Adrenal gland (tissue), 19 donors: ENCODE measurements at places on chromosomes 6 and 20. TPM values are rescaled to one million over a fixed set of nuclear protein-coding genes. Genes with fewer than 3 reads are reported as not detected.

DNA sequence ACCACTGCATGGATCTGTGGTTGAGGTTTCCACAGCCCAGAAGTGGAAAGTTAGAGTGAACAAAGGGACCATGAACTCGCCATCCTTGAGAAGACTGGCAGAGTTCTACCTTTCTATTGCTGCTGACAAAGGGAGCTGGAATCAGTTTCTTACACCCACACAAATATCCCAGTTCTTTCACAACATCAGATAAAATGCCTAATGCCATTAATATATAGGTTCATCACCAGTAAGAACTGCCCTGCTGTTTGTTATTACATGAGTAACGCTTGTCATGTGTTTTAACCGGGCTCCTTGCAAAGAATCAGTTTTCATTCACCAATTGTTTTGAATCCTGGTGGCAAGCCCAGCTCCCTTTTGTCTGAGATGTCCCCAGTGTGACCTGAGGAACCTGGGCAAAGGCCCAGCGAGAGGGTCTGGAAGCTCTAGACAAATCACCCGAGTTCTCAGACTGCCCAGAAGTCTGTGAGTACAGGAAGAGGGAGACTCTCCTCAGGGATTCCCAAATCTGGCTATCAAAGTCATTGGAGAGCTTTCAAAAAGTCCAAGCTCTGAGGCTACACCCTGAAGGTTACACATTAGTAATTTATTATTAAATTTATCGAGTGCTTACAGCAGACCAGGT lies 7.5 kb upstream of the CD164 start:
- no peak for DNase-seq

- DNase-seq = no peak
Observed at GRCh38 chr6:89242574-89243330, 25.6 kb upstream of the GABRR1 start.

GRCh38 chr20:38551056-38551626 lies 29.9 kb upstream of the ADIG start:
- DNase-seq = no peak

GRCh38 chr6:122718616-122719015 lies 60.9 kb upstream of the FABP7 start:
- DNase-seq = no peak

IRF4 gene
- 0.72 TPM for polyA plus RNA-seq
